SJSA1 (cell line): ENCODE measurements at places on chromosomes 2 and 18.

- no peak for DNase-seq
Measured at GRCh38 chr2:198277181-198277580, 472.8 kb downstream of the PLCL1 start.

DNA sequence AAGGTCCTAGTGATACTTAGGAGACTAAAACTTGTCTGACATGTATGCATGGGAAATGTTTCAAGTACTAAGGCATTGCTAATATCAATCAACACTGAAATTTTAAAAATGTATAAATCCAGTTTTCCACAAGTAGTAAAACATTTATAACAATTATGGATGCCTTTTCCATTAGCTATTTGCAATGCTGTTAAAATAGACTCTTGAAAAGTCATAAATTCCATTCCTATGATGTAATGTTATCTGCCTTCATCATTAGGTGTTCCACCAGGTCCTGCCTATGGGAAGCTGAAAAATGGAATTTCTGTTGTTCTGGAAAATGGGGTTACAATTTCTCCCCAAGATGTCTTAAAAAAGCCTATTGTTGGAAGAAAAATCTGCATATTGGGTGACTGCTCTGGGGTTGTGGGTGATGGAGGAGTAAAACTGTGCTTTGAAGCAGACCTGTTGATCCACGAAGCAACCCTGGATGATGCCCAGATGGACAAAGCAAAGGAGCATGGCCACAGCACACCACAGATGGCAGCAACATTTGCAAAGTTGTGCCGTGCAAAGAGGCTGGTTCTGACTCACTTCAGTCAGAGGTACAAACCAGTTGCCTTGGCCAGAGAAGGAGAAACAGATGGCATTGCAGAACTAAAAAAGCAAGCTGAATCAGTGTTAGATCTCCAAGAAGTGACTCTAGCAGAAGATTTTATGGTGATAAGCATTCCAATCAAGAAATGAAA is 18.7 kb downstream of the ELAC1 start:
- DNase-seq, result no peak

- peak; percentile 76 for DNase-seq
Measured at GRCh38 chr2:150520887-150521664, 33.6 kb upstream of the RND3 start.

DNA sequence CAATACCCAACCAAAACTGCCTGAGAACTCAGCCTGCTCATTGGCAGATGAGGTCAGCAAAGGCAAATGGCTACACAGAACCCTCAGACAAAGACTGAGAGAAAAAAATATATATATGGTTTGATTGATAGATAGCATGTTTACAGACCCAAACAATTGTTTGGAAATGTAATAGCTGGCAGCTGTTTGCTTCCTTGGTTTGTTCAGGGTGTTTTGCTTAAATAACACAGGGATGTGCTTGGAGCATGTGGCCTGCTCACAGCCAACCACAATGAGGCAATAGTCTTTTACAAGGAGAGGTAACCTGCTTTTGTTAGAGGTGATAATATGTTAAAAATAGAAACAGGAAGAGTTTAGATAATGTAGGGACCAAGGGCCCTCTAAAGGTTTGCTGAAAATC is 84.5 kb downstream of the PDK1 start:
- DNase-seq, result no peak

DNA sequence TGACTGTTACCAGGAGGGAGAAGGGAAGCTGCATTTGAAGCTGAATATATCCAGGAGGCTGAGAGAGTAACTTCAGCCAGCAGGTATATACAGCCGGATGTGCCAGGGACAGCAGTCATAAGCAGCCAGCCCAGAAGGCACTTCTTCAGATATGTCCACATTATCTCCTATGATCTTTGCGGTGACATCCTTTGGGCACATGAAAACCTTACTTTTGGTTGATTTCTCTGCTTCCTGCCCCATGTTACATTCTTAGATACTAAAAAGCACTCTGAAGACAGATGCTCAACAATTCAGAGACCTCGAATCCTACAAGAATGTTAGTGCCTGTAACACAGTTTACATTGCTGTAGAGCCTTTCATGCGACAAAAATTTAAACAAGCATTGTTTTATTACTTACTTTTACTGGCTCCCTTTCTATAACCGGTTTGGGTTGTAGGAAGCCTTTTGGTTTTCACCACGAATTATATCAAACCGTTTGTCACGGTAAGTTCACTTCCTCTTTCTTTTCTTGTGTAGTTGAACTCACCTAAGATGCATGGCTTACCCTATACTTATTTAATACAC is 50.3 kb upstream of the TLK1 start:
- DNase-seq, result no peak

- DNase-seq, result no peak
Measured at GRCh38 chr2:42767080-42767898, 3.4 kb upstream of the OXER1 start.

GRCh38 chr2:47890711-47891368 is 15.5 kb downstream of the FBXO11 start:
- no peak for DNase-seq

- DNase-seq, result no peak
Measured at GRCh38 chr18:48715711-48716361, 177.0 kb downstream of the CTIF start.
